ENCODE measurements at places on chromosomes 16 and 17.

DNA sequence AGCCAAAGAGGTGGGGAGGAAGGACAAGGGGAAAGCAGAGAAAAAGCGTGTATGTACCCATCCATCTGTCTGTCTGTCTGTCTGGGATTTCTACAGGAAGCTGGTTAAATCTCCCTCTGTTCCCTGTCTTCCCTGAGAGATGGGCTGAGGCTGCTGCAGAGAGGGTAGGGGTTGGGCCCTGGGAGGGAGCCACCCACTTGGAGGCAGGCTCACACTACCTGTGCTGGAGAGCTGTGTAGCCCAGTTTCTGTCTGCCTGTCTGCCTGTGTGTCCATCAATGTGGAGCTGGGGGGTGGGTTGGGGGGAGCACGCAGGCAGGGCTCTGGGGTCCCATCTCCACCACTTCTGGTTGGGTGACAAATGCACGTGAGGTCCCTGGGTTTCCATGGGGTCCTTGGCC lies 18.6 kb upstream of the C17orf113 start:
- DNase-seq, result no peak

DNA sequence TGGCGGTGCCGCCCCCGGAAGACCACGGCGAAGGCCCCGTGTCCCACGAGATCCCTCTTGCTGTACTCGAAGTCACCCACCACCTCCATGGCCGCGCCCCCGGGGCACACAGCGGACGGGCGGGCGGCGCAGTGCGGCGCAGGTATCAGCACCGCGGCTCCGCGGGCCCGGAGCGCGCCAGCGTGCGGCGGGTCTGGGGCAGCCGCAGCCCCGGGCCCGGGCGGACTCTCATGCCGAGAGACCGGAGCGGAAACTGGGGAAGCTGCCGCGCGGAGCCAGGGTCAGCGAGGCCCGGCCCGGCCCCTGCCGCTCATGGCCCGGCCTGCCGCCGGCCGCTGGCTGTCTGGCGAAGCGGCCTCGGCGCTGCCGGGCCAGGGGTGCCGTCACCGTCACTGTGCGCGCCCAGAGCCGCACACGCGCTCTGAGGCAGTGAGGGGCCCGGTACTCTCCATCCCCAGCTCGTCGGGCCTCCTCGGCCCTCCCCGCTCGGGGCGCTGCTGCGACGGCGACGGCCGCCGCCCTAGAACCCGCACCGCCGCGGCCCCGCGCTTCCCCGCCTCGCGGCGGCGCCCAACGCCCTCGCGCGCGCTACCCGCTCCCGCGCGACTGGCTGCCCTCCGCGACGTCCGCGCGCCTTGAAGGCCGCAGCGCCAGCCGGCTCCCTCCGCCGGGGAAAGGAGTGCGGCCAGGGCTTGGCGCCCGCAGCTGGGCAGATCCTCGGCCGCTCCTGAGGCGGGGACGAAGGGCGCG lies at the start of gene ULK2:
Gene ULK2, minus strand, starts transcription at position 608 of the 750 bp plus-strand sequence. Its CDS starts 519 bp downstream, at position 89.
- DNase-seq, result peak; percentile 35

- no peak for DNase-seq
Observed at GRCh38 chr17:35627417-35627816, 40.3 kb downstream of the AP2B1 start.

- DNase-seq, result no peak
Observed at GRCh38 chr17:81714412-81715106, 2.5 kb downstream of the SLC25A10 start.

DNA sequence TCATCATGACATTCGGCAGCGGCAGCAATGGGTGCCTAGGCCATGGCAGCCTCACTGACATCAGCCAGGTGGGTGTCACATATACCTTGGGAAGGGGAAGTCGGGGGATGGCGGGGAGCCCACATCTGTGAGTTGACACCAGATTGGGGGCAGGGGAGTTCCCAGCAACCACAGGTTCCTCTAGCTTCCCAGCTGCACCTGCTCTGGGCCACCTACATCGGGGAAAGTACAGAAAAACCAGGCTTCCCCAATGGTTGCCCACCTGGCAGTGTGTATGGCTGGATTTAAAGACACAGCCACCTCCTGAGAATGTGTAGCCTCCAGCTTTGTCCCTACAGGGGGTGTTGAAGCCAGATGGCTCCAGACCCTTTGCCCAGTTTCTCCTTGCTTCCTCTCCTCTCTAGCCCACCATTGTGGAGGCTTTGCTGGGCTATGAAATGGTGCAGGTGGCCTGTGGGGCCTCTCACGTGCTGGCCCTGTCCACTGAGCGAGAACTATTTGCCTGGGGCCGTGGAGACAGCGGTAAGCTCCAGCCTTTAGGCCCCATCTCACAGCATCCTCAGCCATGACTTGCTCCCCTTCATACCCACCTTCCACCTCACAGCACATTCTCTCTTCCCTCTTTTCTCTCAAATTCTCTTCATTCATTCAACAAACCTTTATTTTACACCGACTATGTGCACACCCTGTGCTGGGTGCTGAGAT lies 5.0 kb upstream of the TRAF4 start:
- DNase-seq, result peak; percentile 47

- no peak for DNase-seq
Observed at GRCh38 chr17:34714475-34715410, 135.4 kb downstream of the TMEM132E start.

- DNase-seq, result no peak
Observed at GRCh38 chr17:61532826-61533225, 58.2 kb downstream of the NACA2 start.

- no peak for DNase-seq
Observed at GRCh38 chr16:11217651-11218603, 38.1 kb downstream of the SOCS1 start.

DNA sequence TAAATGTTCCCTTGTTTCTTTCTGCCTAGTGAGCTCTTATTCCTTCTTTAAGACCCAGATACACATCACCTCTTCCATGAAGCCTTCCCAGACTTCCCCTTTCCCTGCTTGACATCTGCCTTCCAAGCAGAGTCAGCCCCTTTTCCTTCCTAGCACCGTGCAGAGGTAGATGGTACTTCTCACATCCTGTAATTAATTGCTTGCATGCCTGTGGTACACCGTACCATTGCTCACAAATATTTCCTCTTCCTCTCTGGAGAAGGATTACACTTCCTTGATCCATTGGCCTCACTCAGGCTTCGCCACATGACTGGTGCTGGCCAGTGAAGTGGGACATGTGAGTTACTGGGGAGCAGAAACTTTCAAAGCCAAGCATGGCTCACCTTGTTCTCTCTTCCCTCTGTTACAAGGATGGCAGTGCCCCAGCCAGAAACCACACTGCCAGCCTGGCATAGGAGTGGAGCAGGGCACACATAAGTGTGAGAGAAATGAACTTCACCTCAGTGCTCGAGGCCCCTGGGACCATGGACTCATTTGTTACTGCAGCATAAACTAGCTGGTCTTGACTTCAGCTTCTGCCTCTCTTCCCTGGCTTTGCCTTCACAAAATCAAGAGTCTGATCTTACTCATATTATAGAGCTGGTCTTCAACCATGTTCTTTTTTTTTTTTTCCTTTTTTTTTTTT lies 44.0 kb downstream of the SOST start:
- no peak for DNase-seq

GRCh38 chr17:76137351-76138233 lies 3.5 kb downstream of the FOXJ1 start:
- no peak for DNase-seq

DNA sequence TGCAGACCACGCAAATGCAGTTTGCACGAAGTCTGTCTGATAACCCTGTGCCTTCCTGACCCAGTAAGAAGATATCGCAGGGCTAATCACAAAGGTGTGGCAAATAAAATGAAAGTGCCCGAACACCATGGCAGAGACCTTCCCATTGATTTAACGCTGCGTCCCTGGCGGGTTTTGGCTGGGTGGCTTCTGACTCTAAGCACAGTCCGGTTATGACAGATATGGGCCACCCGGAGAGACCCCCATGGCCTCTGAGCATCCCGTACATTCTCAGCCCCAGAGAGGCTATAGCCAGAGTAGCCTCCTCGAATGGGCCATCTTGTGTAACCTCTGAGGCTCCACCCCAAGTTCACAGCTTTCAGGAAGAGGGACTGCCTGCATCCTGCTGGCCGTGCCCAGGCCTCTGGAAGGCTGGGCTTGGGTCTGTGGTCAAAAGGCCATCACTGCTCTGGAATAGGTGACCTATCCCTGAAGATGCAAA lies 5.5 kb downstream of the FOXC2 start:
- DNase-seq, result no peak

GRCh38 chr16:73996624-73997339 lies 299.8 kb upstream of the PSMD7 start:
- no peak for DNase-seq

- peak; percentile 45 for DNase-seq
Observed at GRCh38 chr16:30112197-30113030, 923 bp downstream of the GDPD3 start.

GRCh38 chr17:30074730-30075129 lies 41.9 kb upstream of the NSRP1 start:
- DNase-seq, result no peak

GRCh38 chr17:48330421-48330820 lies 99.6 kb downstream of the SKAP1 start:
- DNase-seq, result no peak

- no peak for DNase-seq
Observed at GRCh38 chr17:33889040-33889439, 366.0 kb upstream of the CCL2 start.

DNA sequence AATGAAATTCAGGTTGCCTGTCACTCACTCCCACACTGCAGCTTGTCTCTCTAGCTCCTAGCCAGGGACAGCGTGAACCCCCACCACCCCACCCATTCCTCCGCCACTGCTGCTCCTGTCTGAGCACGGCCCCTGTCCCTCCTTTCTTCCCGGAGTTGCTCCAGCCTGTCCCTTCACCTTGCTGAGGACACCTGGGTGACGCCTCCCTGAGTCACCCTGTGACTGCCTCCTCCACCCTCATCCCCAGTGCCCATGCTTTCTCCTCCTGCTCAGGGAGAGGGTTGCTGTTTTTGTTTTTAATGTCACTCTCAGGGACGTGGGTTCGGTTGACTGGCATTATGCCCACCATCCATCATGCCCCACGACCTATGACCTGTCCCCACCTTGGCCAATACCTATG lies 25.8 kb upstream of the NAT9 start:
- DNase-seq, result no peak

DNA sequence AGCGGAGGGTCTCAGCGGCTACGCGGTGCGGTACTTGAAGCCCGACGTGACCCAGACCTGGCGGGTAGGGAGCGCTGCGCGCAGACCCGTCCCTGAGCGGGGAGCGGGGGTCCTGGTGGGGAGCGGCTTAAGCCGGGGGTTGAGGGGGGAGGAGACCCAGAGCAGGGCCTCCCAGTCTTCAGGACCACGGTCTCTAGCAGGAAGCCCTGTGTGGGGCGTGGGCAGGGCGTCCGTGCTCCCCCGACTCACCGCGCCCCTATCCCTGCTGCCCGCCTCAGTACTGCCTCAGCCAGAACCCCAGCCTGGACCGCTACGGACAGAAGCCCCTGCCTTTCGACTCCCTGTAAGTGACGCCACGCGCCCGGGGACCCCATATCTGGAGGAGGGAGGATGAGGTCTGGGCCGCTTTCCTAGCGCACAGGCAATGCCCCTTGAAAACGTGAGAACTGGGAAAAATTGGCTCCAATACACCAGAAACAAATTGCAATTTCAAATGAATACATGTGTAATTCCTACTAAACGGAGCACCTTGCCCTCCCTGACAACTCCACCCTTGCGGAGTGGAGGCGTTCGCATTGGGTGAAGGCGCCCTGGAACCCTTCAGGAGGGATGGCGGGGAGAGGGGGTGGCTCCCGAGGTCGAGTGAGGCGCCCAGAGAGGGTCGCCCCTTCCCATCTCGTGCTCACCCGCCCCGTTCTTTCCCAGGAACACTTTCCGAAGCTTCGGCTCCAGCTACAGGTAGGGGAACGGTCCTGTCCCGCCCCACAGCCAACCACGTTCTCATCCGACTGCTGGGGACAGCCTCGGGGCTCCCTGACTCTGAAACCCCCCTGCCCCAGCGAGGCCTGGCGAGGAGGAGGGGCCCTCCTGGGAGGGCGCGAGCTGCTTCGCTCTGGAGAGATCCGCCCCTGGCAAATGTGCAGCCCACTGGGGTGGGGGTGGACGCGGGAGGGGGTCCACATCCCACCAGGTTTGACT lies 14.6 kb upstream of the CNGB1 start:
- no peak for DNase-seq

- DNase-seq, result no peak
Observed at GRCh38 chr16:12315330-12316136, 339.0 kb downstream of the SNX29 start.

DNA sequence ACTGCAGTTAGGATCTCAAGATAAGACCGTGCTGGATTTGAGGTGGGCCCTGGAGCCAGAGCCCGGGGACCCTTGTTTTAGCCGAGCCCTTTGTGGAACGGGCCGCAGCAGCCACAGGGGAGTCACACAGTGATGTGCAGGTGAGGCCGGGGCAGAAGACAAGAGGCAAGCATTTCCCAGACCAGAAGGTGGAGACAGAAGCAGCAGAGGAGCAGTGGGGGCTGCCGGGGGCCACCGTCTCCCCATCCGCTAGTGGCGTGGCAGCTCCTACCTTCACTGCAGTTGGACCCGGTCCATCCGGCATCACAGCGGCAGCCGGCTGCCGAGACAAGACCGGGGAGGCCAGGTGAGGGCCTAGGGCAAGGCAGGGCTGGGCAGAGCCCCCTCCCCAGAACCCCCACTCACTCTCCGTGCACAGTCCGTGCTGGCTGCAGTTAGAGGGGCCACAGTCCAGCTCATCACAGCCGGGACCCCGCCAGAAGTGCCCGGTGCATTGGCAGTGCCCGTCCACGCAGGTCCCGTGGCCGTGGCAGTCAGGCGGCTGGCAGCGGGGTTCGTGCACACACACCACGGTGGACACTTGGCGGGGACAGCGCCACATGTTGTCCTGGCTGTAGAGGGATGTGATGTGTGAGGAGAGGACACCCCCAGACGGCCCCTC lies 6.0 kb downstream of the NAGPA start:
- DNase-seq, result no peak

DNA sequence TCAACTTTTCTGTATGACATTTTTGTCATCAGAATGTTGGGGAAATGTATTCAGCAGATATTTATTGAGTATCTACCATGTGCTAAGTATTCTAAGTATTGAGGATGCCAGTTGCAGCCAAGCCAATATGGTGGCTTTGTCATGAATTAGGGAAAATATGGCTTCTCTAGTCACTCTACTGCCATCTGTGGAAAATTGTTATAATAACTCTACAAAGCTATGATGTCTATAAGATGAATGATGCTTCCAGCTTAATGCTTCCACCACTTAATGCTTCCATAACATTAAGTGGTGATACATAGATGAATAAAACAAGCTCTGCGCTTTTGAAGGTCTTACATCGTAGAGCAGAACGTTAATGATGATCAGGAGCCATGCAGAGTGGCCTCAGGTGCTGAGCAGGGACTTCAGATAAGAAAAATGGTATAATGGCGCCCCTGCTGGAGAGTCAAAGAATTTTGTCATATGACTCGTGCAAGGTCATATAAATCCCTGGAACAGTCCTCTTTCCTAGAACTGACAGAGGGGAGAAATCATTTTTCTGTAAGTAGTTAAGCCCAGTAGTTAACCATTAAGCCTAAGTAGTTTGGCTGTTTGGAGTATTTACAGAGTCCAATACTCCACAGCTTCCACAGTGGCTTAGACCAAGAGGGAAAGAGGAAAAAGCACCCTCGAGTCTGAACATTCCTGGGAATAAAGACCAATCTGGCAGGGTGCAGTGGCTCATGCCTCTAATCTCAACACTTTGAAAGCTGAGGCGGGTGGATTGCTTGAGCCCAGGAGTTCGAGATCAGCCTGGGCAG lies 2.7 kb upstream of the TMIGD1 start:
- peak; percentile 47 for DNase-seq

GRCh38 chr16:78645657-78646056 lies 546.2 kb downstream of the WWOX start:
- DNase-seq, result no peak

- no peak for DNase-seq
Observed at GRCh38 chr16:53915452-53916160, 211.7 kb downstream of the FTO start.

All from activated T-helper 1 cell treated with anti-CD3 and anti-CD28 coated beads, Interleukin-12 subunit alpha, Interleukin-12 subunit beta, Interleukin-2, Interleukin-4 antibody, amounts not matched to agents 30 ng/mL and 10 ng/mL and 1 ng/mL, durations not matched to agents 14 hours and 24 hours and 36 hours (primary cell).